Suprapubic skin (tissue), 4 donors: ENCODE measurements at places on chromosomes 1 and 21. TPM values are rescaled to one million over a fixed set of nuclear protein-coding genes. Genes with fewer than 3 reads are reported as not detected.

Gene IQGAP3
- 2.2 TPM for total RNA-seq

Gene MDM4
- total RNA-seq, result 75.1 TPM

Gene WNT3A
- total RNA-seq, result 2.9 TPM

Gene EXTL1
- total RNA-seq, result 9.5 TPM

Gene CHI3L2
- total RNA-seq, result 4.7 TPM

Gene C1orf185
- not detected for total RNA-seq

Gene HSD3B1
- 5.8 TPM for total RNA-seq
